HCEC 1CT (cell line): ENCODE measurements at places on chromosomes 4 and X.

- DNase-seq: peak; percentile 21
Measured at GRCh38 chr4:147056940-147057610, 111.4 kb upstream of the TTC29 start.

DNA sequence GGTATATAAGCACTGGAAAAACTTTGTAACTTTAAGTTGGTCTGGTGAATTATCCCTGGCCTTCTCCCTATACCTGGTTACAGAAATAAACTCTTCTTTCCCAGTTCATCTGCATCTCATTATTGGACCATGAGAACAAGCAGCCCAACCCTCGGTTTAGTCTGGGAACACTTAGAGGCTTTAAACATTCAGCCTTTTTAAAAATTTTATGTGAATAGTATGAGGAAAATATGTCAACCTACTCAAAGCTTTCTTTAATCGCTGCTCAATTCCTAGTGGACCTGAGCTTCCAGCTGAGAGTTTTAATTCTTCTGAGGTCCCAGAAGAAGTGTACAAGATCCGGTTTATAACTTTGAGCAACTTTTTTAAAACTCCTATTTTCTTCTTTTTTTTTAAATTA lies 358.6 kb upstream of the NOCT start:
- no peak for DNase-seq

DNA sequence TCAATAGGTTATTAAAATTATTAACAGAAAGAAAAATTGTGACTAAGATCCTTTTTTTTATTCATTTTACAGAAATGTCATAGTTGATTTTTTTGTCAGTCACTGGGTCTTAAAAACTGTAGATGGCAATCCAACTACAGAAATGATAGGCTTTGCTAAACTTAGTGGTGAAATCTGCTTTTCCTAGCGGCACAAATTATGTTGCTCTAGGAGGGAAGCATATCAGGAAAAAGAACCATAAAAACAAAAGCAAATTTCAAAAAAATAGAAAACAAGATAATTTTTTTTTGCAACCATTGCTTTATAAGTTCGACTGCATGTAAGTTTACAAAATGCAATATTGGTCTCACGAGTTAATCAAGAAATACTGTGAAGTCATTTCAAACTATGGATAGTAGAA lies 443.5 kb upstream of the IGFBP7 start:
- DNase-seq: no peak

DNA sequence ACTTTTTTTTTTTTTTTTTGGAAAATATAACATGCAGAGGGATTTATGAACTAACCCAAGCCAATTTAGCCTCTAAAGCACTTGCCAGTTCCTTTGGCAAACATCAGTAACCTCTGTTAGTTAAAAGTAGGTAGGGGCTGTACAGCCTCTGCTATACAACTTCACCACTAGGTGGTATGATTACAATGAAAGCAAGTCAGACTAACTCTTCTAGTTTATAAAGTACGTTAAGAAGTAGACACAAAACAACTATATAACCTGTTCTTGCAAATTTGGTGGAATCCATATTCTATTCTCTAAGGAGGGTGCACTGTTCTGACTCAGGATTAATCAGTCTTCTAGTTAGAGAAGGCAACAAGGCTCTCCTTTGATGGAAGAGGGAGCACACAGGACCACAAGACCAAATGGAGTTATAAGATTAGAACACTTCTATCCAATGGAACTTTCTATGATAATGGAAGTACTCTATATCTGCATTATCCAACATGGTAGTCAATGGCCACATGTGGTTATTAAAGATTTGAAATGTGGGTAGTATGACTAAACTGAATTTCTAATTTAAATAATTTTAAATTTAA lies 12.8 kb downstream of the AIMP1 start:
- peak; percentile 38 for DNase-seq

- no peak for DNase-seq
Measured at GRCh38 chr4:37985730-37986275, 25.6 kb downstream of the PTTG2 start.

- DNase-seq: no peak
Measured at GRCh38 chr4:74886484-74886883, 46.4 kb upstream of the PARM1 start.

DNA sequence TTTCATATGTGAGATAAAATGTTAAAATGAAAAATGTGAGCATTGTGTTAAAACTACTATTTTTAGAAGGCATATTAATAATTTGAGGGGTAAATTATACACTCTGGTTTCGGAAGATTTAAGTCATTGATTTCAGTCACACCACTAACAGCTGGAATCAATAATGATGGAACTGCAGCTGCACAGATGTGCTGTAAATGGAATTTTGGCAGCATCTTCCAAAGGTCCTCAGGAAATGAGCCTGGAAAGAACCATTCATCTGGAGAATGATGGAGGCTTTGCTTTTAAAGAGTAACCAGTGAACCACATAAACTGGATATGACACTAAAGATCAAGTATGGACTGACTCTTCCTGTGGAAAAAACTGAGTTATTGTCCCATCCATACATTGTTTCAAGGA lies 759.0 kb upstream of the EPHA5 start:
- DNase-seq: no peak

DNA sequence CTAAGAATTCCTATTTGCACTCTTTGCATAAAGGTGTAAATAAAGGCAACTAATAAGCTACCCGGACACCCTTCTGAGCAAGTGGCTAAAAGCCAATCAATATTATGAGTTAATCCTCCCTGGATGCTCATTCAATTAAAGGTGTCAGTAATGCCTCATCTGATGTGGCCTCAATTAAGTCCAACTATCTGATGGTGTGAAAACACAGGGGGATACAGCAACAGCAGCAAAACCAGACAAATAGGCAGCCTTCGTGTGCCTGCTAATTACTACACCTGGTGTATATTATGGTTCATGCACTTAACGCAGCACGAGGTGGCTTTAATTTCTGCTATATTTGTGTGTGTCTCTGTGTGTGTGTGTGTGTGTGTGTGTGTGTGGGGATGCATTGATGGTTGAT lies 244.4 kb downstream of the DCLK2 start:
- DNase-seq: no peak

- no peak for DNase-seq
Measured at GRCh38 chrX:18389966-18390365, 35.4 kb upstream of the CDKL5 start.

DNA sequence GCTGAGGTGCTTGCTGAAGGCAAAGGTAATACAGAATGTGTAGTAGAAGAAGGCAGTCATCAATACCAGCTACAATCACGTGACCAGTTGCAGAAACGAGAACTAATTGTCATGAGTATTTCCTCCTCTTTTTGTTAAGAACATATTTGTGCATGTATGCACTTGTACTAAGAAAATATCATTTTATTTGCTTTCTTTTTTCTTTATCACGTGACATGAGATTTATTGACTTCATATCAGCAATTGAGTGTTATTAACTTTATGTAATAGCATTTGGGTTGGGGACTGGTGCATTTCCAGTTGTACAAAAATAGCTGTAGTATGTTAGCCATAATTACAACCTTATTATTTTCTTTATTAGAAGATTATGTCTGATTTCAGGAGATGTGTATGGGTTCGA lies 90.0 kb downstream of the MAGEE1 start:
- no peak for DNase-seq

GRCh38 chr4:183984566-183984965 lies 79.5 kb downstream of the STOX2 start:
- no peak for DNase-seq

DNA sequence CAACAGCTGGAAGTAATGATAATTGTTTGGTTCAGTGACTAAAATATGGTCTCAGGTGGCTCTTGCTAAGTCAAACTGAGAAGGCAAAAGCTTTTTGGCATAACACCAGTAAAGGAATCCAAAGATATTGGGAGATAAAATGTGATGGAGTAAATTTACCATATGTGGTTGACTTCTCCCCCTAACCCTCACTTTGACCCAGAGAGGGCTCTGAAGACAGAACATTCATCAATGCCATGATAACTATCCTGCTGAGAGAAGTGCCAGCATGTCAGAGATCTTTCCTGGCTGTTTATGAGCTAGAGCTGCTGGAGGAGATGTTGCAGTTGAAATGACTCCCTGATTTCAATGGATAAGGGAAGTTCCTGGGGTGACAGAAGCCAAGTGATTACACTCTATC lies 213.4 kb downstream of the SPCS3 start:
- no peak for DNase-seq

GRCh38 chr4:8540991-8541390 lies 39.2 kb upstream of the GPR78 start:
- no peak for DNase-seq

- DNase-seq: no peak
Measured at GRCh38 chrX:124263743-124264142, 68.7 kb upstream of the TEX13D start.

- no peak for DNase-seq
Measured at GRCh38 chr4:41205854-41206460, 8.4 kb downstream of the APBB2 start.

GRCh38 chrX:153687121-153688039 lies at the start of gene SLC6A8:
Gene SLC6A8 (plus strand): TSS chrX:153687926. CDS start chrX:153688575, 649 bp downstream.
- peak; percentile 56 for DNase-seq

DNA sequence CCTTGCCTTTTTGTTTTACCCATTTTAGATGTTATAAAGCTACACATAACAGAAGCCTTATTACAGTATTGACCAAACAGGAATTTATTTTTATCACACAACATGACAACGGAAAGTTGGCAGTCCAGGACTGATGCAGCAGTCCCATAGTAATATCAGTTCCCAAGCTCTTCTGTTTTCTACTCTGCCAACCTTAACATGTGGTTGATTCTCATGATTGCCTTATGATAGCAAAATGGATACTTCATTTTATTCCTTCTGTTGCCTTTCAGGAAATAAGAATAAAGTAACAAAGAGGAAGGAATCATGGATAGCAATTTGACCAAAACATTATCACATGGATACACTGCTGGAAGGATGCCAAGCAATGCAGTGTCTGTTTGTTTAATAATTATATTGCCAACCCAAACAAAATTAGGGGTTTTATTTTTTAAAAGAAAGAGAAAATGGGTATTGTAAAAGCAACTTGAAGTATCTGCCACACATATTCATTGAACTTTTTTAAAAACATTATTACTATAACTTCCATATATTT lies 275.7 kb downstream of the STPG2 start:
- DNase-seq: no peak

DNA sequence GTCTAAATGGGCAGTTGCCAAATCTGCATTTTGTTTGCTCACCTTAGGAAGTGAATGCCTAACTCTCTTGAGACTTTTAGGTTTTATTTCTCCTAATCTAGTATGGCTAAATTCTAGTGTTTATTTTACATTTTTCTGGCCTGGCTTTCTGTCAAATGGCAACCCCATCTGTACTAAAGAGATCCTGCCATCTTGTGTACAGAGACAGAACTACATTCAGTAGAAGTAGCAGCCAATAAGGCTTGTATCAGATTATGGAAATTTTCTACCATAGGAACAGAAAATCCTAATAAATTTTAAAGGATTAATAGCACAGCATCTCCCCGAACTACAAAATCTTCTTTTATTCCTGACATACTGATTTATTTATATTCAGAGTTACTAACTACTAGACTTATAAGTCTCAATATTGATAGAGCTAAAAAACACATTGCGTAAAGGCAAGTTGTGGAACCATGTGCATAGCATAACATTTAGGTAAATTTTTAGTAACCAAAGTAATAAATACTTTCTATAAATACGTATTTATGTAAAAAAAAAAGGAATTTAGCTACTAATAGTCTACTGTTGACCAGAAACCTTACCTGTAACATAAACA lies 45.5 kb downstream of the TMEM144 start:
- DNase-seq: peak; percentile 37

- DNase-seq: no peak
Measured at GRCh38 chr4:62454535-62454934, 1254.4 kb downstream of the ADGRL3 start.

DNA sequence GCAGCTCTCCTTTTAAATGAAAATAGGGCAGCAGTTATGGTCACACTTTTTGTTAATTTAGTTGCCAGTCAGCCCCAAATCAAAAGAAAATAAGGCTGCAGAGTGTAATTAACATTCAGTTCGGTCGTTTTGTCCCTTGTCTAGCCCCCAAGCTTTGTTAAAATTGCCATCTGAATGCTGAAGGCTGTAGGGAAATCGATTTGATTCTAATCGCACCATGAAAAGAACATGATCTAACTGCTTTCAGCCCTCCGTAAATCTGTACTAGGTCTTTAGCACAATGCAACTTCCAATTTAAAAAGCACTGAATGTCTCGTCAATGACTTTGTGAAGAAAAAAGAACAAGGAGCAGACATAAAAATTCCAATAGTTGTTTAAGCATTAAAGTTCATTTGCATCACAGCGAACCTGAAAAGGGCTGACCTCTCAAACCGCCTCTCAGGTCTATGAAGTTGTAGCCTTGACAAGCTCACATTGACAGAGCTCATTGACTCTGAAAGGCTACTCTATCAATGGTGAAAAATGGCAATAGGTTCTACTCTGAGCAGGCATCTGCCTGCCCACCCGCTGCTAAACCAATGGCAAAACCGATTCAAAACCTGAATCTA lies 48.9 kb downstream of the CHIC2 start:
- DNase-seq: no peak

DNA sequence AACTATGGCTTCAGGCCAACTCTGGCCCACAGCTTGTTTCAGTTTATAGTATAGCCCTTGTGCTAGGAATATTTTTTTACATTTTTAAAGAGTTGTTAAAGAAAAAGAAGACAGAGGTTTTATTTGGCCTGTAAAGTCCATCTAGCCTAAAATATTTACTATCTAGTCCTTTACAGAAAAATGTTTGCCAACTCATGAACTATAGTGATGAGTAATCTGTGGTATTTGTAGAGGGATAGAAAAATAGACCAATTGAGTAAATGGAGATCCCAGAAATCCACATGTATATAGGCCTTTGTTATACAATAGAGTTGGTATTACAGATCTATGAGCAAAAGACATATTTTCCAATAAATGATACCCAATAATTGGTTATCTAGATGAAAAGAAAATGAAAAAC lies 288.7 kb downstream of the PRDM5 start:
- peak; percentile 1 for DNase-seq

- DNase-seq: no peak
Measured at GRCh38 chr4:6501171-6501570, 28.8 kb upstream of the PPP2R2C start.

DNA sequence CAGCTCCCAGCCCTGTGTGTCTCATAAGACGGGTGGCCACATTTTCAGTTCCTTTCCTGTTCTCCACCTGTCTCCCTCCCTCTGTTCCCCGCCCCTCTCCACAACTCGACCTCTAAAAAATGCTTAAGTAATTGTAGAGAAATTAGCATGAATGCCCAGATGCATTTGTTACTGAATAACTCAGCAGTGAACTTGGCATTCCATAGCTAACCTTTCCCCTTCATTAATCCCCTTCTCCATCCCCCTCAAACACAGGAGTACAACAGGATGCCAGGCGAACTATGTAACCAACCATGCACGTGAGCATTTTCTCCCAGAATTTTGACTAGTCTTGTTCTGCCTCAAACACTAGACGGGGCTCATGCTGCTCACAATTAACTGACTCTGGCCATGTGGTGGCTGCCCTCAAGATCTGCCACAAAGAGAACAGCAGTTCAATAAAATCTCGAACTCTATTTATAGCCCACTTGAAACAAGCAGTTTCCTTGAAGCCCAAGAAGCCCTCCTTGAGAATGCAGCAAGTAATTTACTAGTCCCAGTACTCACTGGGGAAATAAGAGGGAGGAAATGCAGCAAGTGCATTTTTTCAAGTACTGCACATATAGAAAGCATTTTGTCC lies 351.2 kb downstream of the ARHGAP24 start:
- DNase-seq: peak; percentile 67

- DNase-seq: no peak
Measured at GRCh38 chr4:10035130-10035529, 13.8 kb upstream of the SLC2A9 start.
